ENCODE measurements at places on chromosomes 3 and 15.

- DNase-seq: no peak
Measured at GRCh38 chr15:78004919-78005634, 72.4 kb downstream of the TBC1D2B start.

DNA sequence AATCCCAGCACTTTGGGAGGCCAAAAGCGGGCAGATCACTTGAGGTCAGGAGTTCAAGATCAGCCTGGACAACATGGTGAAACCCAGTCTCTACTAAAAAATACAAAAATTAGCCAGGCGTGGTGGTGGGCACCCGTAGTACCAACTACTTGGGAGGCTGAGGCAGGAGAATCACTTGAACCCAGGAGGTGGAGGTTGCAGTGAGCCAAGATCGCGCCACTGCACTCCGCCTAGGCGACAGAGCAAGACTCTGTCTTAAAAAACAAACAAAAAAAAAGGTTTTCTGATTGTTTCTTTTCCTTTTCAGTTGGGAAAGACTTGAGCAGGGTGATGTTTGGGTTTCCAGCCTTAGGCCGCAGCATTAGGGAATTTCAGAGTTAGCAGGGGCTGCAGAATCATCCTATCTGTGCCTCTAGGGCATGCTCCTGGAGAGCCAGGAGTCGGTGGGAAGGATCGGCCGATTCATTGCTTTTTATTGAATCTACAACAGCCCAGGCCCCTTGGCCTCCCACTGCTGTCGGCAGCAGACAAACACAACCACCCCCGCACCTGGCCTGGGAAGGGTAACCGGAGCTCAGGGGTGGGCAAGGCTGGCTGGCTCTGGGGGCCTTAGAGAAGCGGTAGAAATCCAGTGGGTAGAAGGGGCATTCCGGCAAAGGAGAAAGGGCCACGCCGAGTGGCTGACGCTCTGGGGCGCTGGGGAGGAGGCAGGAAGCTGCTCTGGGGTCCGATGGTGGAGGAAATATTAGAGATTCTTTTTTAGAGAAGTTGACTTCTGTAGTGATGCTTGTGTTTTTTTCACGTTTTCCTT, 6.3 kb downstream of the CHAC1 start:
- no peak for DNase-seq

GRCh38 chr3:147418808-147419701, 9.9 kb downstream of the ZIC1 start:
- no peak for DNase-seq

GRCh38 chr3:127370906-127371305, 83.1 kb upstream of the PRR20G start:
- no peak for DNase-seq

GRCh38 chr3:160150066-160150465, 75.2 kb upstream of the C3orf80 start:
- no peak for DNase-seq

- DNase-seq: peak; percentile 41
Measured at GRCh38 chr15:40843885-40844695, at the start of gene SPINT1. TSS of gene SPINT1 (plus strand) at chr15:40844048. CDS start at chr15:40844555, 507 bp downstream.

DNA sequence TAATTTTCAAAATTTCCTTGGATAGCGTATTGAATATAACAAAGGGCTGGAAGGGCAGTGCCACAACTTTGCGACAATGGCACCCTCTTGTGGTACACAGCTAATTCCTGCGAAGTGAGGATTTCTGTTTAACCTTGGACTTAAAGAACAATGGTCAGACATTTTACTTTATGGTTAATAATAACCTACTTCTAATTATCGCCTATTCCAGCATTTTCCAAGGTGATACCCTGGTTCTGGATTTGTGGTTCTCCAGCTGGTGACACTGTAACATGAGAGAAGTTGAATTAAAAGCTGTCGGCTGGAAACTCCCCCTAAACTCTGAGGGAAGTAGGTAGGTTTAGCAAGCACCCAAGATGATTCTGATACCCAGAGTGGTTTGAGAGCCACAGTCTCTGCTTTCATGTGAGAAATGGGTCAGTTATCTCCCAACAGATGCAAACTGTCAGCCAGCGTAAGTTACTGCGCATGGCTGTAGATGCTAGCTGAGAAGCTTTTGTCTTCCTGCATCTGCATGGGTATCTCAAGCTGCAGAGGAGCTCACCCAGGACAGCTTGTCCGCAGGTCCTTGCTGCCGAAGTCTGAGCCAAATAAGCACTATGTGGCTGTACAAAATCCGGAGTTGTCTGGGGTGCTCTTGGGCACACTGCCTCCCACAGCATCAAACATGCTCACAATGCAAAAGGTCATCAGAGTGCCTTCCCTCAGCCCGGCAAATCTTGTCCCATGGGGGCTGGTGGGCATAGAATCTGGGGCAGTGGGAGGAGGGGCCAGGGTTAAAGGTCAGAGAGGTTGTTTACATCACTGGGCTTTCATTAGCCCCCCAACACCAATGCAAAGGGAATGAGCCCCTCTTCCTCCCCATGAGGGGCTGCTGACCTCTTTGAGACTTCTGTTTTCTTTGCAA, 6.6 kb upstream of the CHSY1 start:
- peak; percentile 68 for DNase-seq

GRCh38 chr3:135192929-135193328, 397.9 kb downstream of the EPHB1 start:
- DNase-seq: no peak
